Naive thymus-derived CD4-positive, alpha-beta T cell (primary cell): ENCODE measurements at places on chromosomes 6 and 20. TPM values are rescaled to one million over a fixed set of nuclear protein-coding genes. Genes with fewer than 3 reads are reported as not detected.

GRCh38 chr20:59007665-59008511, 834 bp upstream of the CTSZ start:
- no peak for DNase-seq

GRCh38 chr6:30954631-30955366, 14.0 kb downstream of the MUCL3 start:
- DNase-seq, result no peak

DNA sequence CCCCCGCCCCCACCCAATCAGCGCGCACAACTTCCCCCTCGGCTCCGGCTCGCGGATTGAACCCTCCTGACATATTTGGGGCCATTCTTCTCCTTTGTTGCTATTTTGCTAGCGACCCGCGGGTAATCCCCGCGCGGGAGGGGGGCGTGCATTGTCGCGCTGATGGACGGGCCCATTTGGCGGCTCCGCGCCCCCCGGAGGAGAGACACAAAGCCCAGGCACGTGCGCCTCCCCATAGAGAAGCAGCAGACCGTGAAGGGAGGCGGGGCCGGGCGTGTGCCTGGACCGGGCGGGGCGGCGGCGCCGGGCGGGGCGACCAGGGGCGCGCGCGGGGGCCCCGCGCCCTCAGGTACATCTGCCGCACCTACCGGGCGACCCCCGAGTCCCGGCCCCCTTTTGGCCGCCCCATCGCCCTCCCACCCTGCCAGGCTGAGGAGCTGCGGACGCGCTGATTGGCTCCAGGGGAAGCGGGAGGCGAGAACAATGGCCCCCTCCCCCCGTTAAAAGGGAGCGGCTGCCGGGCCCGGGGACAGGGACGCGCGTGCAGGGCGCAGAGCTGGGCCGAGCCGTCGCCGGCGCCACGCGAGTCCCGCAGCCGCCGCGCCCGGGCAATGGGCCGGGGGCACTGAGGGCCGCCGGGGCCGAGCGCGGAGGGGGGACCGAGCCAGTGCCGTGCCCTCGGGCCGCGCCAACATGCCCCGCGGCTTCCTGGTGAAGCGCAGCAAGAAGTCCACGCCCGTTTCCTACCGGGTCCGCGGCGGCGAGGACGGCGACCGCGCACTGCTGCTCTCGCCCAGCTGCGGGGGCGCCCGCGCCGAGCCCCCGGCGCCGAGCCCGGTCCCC, at the start of gene INSM1:
Gene INSM1 (plus strand): TSS at position 530 of the 843 bp plus-strand sequence. CDS start 164 bp downstream, at position 694.
- DNase-seq, result no peak

The GRM1 gene
- polyA plus RNA-seq, result not detected

DNA sequence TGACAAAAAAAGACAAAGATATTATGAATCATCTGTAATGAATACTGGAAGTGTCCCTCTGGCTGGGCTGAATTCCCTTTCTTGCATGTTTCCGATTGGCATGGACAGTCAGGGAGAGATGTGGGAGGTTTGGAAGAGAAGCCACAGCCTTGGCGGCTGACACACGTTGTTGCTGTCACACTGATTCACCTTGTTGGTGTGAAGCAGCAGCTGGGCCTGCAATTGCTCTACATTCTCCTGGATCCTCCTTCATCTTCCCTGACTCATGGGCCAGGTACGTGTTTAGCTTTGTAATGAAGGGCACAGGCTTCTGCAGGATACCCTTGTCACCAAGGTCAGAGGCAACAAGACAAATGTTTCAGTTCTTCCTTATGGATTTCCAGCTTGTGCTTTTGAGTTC, 13.4 kb upstream of the SMIM8 start:
- DNase-seq, result no peak

DNA sequence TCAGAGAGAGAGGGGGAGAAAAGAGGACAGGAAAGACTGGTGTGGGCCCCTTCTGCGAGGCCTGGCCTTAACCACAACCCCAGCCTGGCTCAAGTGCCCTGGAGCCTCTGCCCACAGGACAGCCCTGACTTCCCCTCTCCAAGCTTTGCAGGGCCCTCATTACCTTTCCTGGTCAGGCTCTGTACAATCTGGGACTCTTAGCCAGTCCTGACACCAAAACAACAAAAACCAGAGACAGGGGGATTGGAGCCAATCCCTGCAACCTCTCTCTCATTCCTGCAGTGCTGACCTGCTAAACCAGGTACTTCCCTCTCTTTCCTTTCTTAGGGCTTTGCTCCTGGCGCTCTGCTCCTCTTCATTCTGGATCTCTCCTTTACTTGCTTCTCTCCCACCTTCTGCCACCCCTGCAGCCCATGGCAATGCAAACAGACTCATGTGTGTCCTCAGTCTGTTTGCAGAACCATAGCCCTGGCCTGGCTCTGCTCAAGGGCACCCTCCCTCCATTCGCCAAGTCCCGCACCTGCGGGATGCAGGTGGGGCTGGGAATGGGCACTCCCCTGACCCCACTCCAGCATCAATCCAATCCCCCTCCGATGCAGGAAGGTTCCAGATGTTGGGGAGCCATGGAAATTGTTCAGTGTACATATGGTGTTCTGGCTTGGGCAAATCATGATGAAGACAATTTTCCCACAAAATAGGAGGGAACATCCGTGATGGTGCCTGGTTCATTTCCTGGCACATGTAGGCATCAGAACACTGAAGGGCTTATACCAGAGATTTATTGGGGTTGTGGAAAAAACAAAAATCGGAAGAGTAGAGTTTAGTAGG, 38.1 kb downstream of the RPP40 start:
- DNase-seq, result no peak
